H1 (cell line): ENCODE measurements at places on chromosomes 7 and 10. TPM values are rescaled to one million over a fixed set of nuclear protein-coding genes. Genes with fewer than 3 reads are reported as not detected.

The CRTAC1 gene
- 0.91 and 1.1 TPM in 2 replicates for total RNA-seq

The COG5 gene
- 18.1 and 28.1 TPM in 2 replicates for total RNA-seq

The MMD2 gene
- not detected in 2 replicates for total RNA-seq

The CRPPA gene
- 0.39 and 0.71 TPM in 2 replicates for total RNA-seq

The MYL7 gene
- total RNA-seq, result 3.3 and 3.6 TPM in 2 replicates

The FAM131B gene
- total RNA-seq, result 35.5 and 38.2 TPM in 2 replicates

The RBAK gene
- 16.1 and 18.2 TPM in 2 replicates for total RNA-seq

The MARCHF5 gene
- 23.7 and 26.8 TPM in 2 replicates for total RNA-seq

The HMX2 gene
- 1.3 and 2.0 TPM in 2 replicates for total RNA-seq

The EBF3 gene
- total RNA-seq, result 0.26 and 0.38 TPM in 2 replicates

GRCh38 chr7:66323114-66323796 is 118.1 kb downstream of the TPST1 start:
- H3K27me3 ChIP-seq, result no peaks in the 10 kb centered on the region
- DNase-seq, result no peak
- H3K36me3 ChIP-seq, result no peaks in the 10 kb centered on the region
- no peak overlapping the region for H3K4me3 ChIP-seq
- no peaks in the 10 kb centered on the region for H3K4me1 ChIP-seq

DNA sequence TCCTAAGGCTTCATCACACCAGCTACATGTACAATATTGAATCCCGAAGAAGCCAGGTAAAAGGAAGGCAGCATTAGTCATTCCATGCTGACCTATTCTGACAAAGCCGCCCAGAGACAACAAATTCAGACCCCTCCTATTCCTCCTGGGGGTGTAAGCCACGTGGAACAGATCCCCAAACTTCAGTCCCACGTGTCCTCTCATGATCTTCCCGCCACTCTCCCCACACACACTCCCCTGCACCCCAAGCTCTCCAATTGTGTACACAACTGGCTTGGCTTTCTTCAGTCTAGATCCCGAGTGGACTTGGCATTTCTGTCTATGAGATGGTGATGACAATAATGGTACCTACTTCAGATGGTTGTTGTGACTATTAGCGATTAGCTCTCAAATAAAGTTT is 8.6 kb downstream of the PDE6C start:
- DNase-seq, result no peak
- no peaks in the 10 kb centered on the region for H3K36me3 ChIP-seq
- H3K4me3 ChIP-seq, result no peak overlapping the region
- H3K4me1 ChIP-seq, result 0 out of 2 replicates have a peak, but pooled peaks cover 2% of the 10 kb centered on the region
- H3K27ac ChIP-seq, result no peak overlapping the region

GRCh38 chr7:34612661-34613060 is 45.4 kb upstream of the NPSR1 start:
- DNase-seq, result no peak
- H3K4me3 ChIP-seq, result no peak overlapping the region
- H3K4me1 ChIP-seq, result no peaks in the 10 kb centered on the region

GRCh38 chr10:370449-370825 is 235.2 kb downstream of the ZMYND11 start:
- H3K4me3 ChIP-seq, result no peak overlapping the region
- H3K27ac ChIP-seq, result no peak overlapping the region
- no peaks in the 10 kb centered on the region for H3K27me3 ChIP-seq
- H3K36me3 ChIP-seq, result no peaks in the 10 kb centered on the region; the same call in 1 of the 2 replicates

DNA sequence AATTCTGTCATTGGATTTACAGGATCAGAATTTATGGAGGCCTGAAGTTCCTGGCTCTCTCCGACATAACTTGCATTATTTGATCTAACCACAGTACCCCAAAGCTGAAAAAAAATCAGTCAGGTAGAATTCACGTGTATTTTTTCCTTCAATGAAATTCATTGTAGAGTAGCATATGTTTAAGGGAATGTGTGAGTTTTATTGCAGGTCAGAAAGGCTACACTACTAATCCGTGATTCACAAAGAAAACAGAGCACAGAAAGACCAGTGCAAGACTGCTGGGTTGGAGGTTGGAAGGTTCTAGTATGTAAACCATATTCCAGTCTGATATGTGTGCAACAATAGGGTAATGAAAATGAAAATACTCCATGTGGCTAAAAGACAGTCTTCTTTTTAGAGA is 247.0 kb upstream of the FERD3L start:
- no peaks in the 10 kb centered on the region for H3K27me3 ChIP-seq
- DNase-seq, result no peak
- H3K27ac ChIP-seq, result no peak overlapping the region
- H3K4me3 ChIP-seq, result no peak overlapping the region
- peaks cover 1% of the 10 kb centered on the region; the same call in 1 of the 2 replicates for H3K4me1 ChIP-seq

- no peak for DNase-seq
- H3K4me3 ChIP-seq, result no peak overlapping the region
- no peaks in the 10 kb centered on the region for H3K27me3 ChIP-seq
- no peaks in the 10 kb centered on the region for H3K36me3 ChIP-seq
- no peaks in the 10 kb centered on the region for H3K4me1 ChIP-seq
These were observed 147.3 kb upstream of the TMEM196 start for GRCh38 chr7:19920705-19921104.

GRCh38 chr7:151517601-151518104 is 2.0 kb downstream of the RHEB start:
- H3K27me3 ChIP-seq, result peaks cover 5% of the 10 kb centered on the region; the same call in 1 of the 2 replicates
- no peak for DNase-seq
- no peak overlapping the region for H3K27ac ChIP-seq
- peaks cover 4% of the 10 kb centered on the region; the same call in 1 of the 2 replicates for H3K4me1 ChIP-seq

DNA sequence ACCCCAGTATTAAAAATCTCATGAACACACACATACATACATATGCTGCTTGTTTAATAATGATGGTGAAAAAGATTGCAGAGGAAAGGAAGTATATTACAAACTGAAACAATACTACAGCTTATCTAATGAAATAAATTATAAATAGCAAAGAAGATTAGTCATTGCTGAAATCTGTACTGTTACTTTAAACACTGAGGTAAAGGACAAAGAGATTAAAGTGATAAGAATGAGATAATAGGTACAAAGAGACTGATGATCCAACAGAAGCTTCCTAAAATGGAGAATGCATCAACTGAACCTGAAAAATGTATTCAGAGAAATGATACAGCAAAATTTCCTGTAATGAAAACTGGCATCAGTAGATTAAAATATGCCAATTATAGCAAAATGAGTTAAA is 91.5 kb upstream of the KCND2 start:
- H3K27ac ChIP-seq, result no peak overlapping the region
- H3K4me3 ChIP-seq, result no peak overlapping the region
- DNase-seq, result no peak
- H3K4me1 ChIP-seq, result no peaks in the 10 kb centered on the region
- H3K27me3 ChIP-seq, result no peaks in the 10 kb centered on the region

- no peak for DNase-seq
- no peak overlapping the region for H3K27ac ChIP-seq
- H3K4me3 ChIP-seq, result no peak overlapping the region
- no peaks in the 10 kb centered on the region for H3K36me3 ChIP-seq
These were observed 87.4 kb upstream of the TNS3 start for GRCh38 chr7:47669178-47669891.

GRCh38 chr7:70091362-70091761 is 493.1 kb downstream of the AUTS2 start:
- no peak for DNase-seq
- peaks cover 3% of the 10 kb centered on the region; the same call in 1 of the 2 replicates for H3K4me1 ChIP-seq
- no peaks in the 10 kb centered on the region for H3K36me3 ChIP-seq
- H3K27ac ChIP-seq, result no peak overlapping the region

DNA sequence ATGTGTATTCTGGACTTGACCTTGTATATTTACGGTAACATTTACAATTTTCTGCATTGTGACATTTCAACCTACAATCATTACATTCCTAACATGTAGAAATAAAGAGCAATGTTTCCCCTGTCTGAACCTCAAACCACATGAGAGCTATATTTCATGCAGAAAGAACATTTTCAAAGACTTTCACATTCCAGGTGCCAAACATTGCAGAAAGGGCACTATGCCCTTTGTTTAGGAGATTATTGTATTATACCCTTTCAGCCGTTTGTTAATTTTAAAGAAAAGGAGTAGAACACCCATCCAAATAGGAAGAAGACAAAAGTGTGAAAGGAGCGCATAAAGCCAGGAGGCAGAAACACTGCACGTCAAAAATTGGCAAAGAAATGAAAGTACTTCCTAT is 260.4 kb downstream of the RELN start:
- H3K27ac ChIP-seq, result no peak overlapping the region
- H3K27me3 ChIP-seq, result no peaks in the 10 kb centered on the region
- H3K36me3 ChIP-seq, result no peaks in the 10 kb centered on the region
- H3K4me1 ChIP-seq, result no peaks in the 10 kb centered on the region
- H3K4me3 ChIP-seq, result no peak overlapping the region
- DNase-seq, result no peak

DNA sequence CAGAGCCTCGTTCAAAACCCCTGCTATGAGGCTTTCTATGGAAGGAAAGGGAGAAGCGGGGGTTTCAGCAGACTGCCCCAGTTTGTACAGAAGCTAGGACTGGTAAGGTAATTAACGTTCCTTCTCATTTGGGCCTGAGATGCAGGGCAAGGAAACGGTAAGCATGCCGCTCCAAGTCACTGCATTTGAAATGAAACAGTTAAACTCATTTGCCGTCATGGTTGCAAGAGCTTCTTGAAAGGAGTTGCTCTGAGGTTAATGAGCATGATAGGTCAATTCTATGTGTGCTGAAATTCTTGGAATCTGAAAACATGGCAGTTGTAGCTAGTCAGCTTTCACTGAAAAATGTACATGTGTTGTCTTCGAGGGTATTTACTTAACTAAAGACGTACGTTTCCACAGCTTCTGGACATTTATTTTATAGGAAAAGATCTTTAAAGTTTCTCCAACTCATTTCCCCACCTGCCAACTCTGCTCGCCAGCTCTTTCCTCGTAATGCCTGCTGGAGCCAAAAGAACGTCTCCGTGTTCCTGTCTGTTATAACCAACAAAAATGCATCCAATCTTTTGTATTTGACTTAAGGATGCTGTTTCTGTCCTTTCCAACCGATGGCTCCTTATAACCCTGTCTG is 73.3 kb downstream of the ADAM12 start:
- H3K4me1 ChIP-seq, result no peaks in the 10 kb centered on the region
- no peak overlapping the region for H3K4me3 ChIP-seq
- no peak for DNase-seq
- H3K36me3 ChIP-seq, result no peaks in the 10 kb centered on the region
- no peak overlapping the region for H3K27ac ChIP-seq

- H3K4me3 ChIP-seq, result no peak overlapping the region
- DNase-seq, result no peak
- H3K36me3 ChIP-seq, result no peaks in the 10 kb centered on the region
- no peak overlapping the region for H3K27ac ChIP-seq
- no peaks in the 10 kb centered on the region for H3K4me1 ChIP-seq
These were observed 98.5 kb upstream of the RHOBTB1 start for GRCh38 chr10:61042533-61042932.
